Astrocyte (in vitro differentiated cells and primary cell): ENCODE measurements at places on chromosomes 3 and 15.

DNA sequence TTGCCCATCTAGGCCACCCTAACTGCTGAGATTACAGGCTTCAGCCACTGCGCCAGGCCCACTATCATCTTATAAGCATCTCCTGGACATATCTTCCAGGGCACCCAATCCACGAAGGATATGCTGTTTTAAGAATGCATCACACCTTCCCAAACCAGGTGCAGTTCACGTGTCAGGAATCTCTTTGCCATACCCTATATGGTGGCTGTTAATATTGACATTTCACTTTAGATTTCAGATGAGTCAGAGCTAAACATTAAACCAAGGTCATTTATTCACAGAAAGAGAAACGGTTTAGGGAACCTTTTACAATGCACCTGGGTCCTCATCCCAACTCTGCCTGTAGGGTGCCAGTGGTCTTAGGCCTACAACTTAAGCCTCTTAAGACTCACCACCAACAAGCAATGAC is 85.7 kb downstream of the TBL1XR1 start:
- DNase-seq = no peak

DNA sequence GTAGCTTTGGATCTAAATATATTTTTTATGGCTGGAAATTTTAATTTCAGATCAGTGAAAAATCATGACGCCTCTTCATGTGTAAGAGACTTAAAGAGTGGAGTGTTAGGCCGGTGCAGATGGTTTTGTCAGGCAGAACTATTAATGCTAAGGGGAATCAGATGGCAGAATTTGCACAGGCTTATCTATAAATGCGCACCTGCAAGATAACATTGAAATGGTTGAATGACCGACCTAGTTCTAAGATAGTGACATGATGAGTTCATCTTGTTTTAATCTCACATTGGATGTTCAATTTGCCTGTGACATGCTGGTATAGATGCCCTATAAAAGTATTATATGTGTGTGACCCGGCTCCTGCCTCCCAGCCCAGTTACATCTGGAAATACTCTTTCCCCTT is 340.6 kb downstream of the FEZF2 start:
- no peak for DNase-seq

- DNase-seq = peak; percentile 41
Measured at GRCh38 chr15:70672081-70672480, 91.3 kb downstream of the UACA start.

DNA sequence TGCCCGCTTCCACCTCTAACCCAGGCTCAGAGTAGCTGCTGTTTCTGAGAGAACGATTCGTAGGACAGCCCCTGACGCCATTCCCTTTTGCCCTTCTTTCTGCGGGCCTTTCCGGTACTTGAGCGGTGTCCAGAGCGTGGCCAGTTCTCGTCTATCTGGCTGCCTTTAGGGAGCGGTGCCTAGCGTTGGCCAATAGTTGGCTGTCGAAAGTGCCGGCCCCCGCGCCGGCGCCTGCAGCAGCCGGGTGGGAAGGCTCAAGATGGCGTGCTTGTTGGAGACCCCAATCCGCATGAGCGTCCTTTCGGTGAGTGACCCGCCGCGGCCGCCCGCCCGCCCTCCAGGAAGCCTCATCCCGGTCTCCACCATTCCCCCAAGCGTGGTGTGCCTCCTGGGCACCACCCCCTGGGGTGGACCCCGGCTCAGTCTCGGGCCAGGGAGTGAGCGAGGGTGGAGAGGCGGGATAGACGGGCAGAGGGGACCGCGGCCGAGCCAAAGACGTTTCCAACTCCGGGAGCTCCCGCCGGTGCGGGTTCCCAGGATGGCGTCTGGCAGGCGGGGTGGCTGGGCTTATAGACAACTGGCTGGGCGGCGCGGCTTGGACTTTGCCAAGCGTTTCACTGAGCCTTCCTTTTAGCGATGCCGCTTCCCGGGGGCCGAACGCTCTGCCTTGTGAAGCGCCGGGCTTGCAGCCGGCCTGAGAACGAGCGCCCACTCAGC is at the start of gene ARMC8:
ARMC8 (plus strand) TSS at position 6 of the 717 bp plus-strand sequence; CDS start at position 260, 254 bp downstream.
- DNase-seq = no peak

- DNase-seq = no peak
Measured at GRCh38 chr3:60919296-60919695, 332.0 kb downstream of the FHIT start.

- no peak for DNase-seq
Measured at GRCh38 chr3:77329116-77329515, 289.2 kb downstream of the ROBO2 start.

- DNase-seq = no peak
Measured at GRCh38 chr3:142907996-142908395, 19.1 kb upstream of the PCOLCE2 start.

- no peak for DNase-seq
Measured at GRCh38 chr3:52193065-52193464, 4.9 kb upstream of the ALAS1 start.

GRCh38 chr3:12944849-12945248 is 103.5 kb upstream of the RPL32 start:
- no peak for DNase-seq

GRCh38 chr3:112395896-112396290 is 62.9 kb downstream of the CD200 start:
- no peak for DNase-seq

- peak; percentile 12 for DNase-seq
Measured at GRCh38 chr3:127652246-127652995, 20.3 kb upstream of the ABTB1 start.

DNA sequence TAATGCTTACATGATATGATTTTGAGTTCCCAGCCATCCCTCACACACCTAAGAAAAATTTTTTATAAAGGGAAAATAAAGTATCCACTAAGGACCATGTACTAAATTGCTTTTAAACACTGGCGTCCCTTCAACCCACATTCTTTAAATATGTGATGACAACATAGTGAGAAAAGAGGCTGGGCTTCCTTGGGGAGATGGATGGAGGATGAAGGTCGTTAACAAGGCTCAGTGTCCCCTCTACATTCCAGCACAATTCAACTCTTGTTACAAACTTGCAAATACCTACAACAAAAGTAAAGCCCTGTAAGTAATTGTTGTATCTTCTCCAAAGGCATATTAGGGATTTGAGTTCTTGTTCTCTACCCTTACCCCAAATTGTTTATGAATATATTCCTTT is 87.2 kb upstream of the SLC4A7 start:
- DNase-seq = no peak

- DNase-seq = peak; percentile 67
Measured at GRCh38 chr3:98884675-98885371, 16.7 kb downstream of the DCBLD2 start.

- DNase-seq = peak; percentile 71
Measured at GRCh38 chr3:195892105-195893043, 16.0 kb downstream of the TNK2 start.

- DNase-seq = no peak
Measured at GRCh38 chr3:52551118-52551517, 14.7 kb downstream of the UQCC5 start.

DNA sequence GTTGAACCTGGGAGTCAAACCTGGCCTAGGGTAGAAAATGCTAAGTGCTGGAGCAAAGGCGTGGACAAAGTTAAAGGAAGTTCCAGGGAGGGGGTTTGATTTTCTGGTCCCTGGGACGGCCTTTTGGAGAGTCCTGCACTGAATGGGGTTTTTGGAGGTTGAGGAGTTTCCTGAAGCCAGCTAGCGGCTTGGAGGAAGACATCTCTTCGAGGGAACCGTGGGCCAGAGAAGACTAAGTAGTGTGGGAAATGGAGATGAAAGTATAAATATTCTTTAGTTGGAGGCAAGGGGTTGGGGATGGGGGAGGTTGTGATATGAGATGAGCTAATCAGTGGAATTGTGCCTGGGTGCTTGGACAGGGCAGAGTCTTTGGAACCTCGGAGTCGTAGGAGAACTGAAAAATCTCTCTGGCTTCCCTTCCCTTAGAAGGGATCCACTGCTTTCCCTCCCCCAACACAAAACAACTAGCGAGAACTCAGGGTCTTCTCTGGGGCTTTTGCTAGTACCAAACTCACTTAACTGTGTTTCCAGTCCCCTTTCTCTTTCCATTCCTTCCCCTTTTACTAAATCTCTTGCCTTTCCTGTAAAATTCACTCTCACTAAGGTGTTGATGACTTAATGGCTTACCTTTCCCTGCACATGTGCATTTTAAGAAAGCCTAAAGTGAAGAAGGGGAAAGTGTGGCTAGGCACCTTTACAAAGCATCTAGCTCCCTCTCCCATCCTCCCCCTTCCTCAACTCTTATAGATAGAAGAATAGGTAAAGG is 1.0 kb downstream of the LPP start:
- DNase-seq = no peak

DNA sequence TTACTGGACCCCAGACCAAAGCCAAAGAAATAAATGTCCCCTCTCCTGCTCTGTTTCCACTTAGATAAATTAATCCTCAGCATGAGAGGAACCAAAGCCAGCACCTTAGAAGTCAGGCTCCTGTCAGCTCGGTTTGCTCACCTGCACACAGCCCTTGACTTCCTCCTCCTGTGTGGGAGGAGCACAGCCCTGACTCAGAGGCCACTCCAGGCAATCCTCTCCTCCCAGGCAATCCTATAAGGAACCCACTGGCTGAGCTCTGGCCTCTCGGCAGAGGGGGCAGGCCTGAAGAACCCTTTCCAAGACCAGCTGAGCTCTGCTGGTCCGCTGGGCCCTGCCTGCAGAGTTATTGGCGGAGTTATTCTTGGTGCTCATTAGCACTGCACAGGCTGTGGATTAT is 30.8 kb downstream of the LIPC start:
- no peak for DNase-seq

- peak; percentile 76 for DNase-seq
Measured at GRCh38 chr3:134333522-134334181, 40.6 kb downstream of the AMOTL2 start.
